ENCODE measurements at places on chromosomes 1 and 21. TPM values are rescaled to one million over a fixed set of nuclear protein-coding genes. Genes with fewer than 3 reads are reported as not detected.

The PDZK1IP1 gene
- polyA plus RNA-seq, result 2,553 TPM

The LAMB3 gene
- 2.5 TPM for polyA plus RNA-seq

The ORC1 gene
- polyA plus RNA-seq, result 0.37 TPM

The RBP7 gene
- polyA plus RNA-seq, result 49.3 TPM

The ETNK2 gene
- polyA plus RNA-seq, result 166 TPM

The CA14 gene
- polyA plus RNA-seq, result 0.41 TPM

The MYOC gene
- not detected for polyA plus RNA-seq

The SPRR2A gene
- not detected for polyA plus RNA-seq

The TTLL10 gene
- polyA plus RNA-seq, result not detected

The MATN1 gene
- not detected for polyA plus RNA-seq

The TNNI3K gene
- polyA plus RNA-seq, result 2.2 TPM

The VASH2 gene
- polyA plus RNA-seq, result not detected

The SEC16B gene
- 3.5 TPM for polyA plus RNA-seq

The SLAMF1 gene
- polyA plus RNA-seq, result 0.13 TPM

Data from kidney (tissue), 22 donors.